ENCODE measurements at places on chromosomes 13 and 19.

- no peak for DNase-seq
Measured at GRCh38 chr19:2782329-2782935, 641 bp downstream of the SGTA start.

- no peak for DNase-seq
Measured at GRCh38 chr19:44642377-44642776, 1.3 kb upstream of the PVR start.

DNA sequence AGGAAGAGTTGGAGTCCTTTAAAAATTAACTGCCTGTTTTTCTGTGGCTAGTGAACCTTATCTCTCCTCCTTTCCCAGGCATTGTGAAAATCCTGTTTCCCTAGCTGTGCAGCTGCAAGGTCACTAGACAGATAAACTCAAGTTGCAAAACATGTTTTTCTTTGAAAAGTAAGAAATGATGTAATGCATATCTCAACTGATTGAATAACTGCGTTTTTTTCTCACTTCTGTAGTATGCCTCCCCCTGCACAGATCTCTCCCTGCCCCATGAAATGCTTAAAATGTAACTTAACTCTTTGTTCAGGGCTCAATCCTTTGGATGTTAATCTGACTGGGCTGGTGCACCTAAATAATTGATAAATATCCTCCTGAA lies 27.7 kb upstream of the CYSLTR2 start:
- DNase-seq, result peak; percentile 32

DNA sequence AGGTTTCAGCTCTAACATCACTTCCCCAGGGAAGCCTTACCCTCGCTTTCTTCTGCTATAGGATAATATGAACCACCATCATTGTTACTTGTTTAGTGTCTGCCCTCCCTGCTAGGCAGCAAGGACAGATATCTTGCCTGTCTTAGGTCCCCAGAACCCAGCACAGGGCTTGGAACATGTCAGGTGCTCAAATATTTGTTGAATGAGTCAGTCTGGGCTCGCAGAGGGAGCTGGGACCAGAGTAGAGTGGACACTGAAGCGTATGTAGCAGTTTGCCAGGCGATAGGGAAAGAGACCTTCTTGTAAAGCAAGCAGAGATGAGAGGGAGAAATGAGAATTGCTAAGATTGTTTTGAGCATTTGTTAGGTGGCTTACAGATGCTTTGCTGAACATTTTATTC lies 11.7 kb downstream of the BCKDHA start:
- DNase-seq, result peak; percentile 80

- DNase-seq, result peak; percentile 76
Measured at GRCh38 chr19:18023622-18024251, 15.8 kb downstream of the ARRDC2 start.

DNA sequence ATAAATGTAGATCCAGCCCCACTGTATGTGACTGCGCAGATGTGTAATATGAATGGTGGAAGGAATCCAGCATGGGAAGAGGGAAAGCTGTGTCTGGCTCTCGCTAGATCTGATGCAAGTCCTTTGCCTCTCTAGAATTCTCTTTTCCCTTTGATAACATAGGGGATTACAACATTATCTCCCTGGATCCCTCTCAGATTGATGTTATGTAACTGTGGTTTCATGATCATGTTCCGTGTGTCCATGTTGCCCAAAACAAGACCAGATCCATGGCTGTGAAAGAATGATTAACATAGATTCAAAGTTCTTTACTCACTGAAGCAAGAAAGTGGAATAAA lies 184.0 kb upstream of the UBL3 start:
- no peak for DNase-seq

- DNase-seq, result no peak
Measured at GRCh38 chr13:44271031-44271455, 102.6 kb upstream of the SERP2 start.

DNA sequence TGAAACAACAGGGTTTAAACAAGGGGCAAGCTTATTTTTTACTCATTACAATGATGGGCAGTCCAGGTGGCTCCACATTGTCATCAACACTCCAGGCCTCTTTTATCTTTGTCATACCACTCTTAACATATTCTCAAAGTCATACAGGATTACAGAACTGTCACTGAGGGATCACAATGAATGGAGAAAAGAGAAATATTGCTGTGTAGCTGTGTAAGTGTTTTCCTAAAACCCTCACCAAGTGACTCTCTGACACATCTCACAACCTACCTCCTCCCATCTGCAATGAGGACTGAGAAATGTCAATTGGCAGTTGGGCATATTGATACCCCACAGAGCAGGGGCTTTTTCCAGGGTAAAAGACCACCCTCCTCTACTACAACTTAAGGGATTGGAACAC lies 562.1 kb downstream of the TBC1D4 start:
- DNase-seq, result no peak

DNA sequence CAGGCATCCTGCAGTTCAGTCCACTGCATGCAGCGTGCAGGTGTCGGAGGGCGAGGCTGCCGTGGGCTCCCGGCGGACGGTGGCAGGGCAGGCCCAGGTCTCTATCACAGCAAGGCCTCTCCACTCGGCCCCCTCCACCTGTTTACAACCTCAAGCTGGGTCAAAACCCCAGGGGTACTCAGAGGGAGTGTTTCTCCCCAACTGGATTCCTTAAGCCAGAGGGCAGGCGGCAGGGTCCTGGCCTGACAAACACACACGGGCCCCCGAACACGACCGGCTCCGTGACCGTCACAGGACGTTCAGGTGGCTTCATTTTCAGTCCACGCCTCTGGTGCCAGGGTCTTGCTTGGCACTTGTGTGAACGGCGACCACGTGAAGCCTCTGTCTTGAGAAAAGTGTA lies 23.5 kb downstream of the RASA3 start:
- DNase-seq, result peak; percentile 52

DNA sequence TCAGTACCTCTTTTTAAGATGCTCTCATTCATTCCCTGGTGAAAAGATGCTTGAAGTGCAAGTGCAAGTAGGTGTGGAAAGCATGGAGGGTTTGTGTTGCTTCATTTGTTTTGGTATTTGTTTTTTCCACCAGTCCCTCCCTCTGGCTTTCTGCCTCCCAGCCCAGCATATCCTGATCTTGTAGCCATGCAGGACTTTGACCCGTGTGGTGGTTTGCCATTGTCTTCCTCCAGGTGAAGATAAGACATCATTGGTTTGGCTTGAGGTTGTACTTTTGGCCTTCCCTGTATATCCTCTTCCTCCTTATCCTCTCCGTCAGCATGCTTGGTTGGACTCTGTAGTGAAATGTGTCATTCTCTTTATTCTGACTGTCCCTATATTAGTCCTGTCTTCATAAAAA lies 9.1 kb downstream of the SPINT2 start:
- peak; percentile 62 for DNase-seq

DNA sequence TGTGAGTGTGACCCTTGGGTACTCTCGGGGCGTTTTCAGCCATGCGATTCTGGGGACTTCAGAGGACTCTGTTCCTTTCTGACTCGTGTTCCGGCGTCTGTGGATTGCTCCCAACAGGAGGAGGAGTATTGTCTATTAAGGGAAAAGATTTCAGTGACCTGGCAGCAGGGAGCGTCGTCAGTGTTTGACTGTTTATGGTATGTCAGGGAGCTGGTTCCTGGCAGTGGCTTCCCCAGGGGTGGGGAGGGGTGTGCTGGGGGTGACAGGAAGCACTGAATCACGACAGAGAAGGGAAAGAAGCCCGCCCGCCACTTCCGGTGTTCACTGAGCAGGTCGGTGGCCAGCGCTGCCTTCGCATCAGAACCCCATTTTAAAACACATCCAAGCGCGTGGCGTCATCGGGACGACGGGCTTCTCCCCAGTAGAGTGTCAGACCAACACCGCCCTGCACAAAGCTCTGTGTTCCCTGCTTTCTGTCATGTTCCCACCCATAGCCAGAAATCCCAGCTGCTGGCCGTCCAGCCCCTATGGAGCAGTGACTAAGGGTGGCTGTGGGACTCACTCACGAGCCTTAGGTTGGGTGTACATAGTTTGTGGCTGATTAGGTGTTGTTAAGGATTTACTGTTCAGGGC lies 33.8 kb downstream of the COL4A2 start:
- no peak for DNase-seq

GRCh38 chr19:18895824-18896341 lies at the start of gene CERS1:
Gene CERS1 (minus strand): TSS chr19:18896158. CDS start chr19:18896072, 86 bp downstream.
- no peak for DNase-seq

DNA sequence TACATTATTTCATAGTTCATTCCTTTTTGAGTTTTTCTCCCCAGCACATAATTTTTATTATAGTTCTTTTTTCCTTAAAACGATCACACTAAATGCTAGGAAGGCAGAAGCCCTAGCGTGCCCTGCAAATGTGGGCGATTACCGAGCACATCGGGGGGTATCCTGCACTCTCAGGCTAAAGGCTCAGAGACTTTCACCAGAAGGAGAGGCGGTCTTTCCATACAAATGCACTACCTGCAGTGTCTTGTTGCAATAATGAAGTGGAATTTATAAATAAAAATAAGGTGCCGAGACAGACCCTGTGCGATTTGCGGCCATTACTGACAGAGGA lies 29.3 kb upstream of the SPACA7 start:
- no peak for DNase-seq

- DNase-seq, result no peak
Measured at GRCh38 chr19:16134510-16134909, 9.0 kb upstream of the HSH2D start.

GRCh38 chr13:91813253-91813652 lies 414.8 kb downstream of the GPC5 start:
- DNase-seq, result no peak

DNA sequence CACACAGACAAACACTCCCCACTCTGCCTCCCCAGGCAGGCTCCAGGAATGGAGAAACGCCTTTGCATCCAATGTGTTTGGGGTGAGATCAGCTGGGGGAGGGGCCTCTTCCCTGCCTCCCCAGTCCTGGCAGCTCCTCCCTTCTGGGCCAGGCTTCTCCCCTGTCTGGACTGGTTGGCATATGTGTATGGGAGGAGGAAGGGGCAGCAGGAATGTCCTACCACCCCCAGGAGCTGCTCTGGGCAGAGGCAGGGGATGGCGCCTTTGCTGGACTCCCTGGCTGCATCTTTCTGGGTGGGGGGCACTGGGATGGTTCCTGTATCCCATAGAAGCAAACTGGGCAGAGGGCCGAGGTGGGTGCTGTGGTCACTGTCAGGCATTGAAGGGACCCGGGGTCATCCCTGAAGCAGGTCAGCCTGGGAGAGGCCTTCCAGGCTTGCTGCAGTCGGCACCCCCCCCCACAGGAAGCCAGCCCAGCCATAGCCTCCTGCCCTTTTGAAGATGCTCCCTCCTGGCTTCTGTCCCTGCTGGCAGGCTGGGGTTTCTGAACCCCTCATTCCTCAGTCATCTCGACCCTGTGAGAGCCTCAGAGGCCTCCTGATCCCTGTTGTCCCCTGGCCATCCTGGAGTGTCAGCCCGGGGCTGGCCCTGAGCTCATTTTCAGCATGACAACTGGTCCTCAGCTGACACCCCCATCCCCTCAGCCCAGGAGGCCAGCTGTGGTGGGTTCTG lies 21.2 kb upstream of the SLC7A10 start:
- no peak for DNase-seq

DNA sequence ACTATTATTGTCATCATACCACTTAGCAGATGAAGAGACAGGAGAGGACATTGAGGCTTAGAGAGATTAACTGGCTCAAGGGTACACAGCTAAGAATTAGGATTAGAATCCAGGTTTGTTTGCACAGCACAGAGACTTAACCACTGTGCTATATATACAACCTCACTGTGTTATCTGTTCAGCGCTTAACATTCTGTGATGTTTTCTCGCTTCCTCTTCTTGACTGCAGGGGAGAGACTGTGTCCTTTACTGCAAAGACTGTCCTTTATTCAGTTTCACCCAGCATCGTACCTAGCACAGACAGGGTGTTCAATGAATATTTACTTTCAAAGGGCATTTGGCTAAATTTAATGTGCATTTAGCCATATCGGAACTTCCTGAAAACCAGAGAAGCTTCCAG lies 54.9 kb upstream of the PCDH8 start:
- DNase-seq, result no peak

DNA sequence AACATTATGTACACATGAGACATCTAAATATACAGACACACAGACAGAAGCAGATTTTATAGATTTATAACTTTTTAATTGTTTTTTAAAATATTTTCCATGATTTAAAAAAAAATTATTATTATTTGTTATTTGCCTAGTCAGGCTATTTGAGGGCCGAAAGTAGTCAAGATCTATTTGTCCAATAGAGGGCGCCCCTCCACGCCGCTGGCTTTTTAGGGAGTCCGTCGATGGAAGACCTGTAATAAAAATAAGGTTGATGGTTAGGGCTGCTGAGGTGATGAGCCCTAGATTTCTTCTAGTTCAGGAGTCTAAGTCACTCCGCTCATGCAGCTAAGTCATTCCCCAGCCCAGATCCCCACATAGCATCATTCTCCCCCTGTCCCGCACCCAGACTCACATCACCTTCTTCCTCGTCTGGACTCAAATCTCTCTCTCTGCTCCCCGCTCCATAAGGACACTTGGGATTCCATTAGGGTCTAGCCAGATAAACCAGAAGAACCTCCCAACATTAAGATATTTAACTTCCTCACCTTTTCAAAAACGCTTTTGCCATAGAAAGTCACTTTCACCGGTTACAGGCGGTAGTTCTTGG lies 33.9 kb upstream of the CEACAM21 start:
- no peak for DNase-seq

DNA sequence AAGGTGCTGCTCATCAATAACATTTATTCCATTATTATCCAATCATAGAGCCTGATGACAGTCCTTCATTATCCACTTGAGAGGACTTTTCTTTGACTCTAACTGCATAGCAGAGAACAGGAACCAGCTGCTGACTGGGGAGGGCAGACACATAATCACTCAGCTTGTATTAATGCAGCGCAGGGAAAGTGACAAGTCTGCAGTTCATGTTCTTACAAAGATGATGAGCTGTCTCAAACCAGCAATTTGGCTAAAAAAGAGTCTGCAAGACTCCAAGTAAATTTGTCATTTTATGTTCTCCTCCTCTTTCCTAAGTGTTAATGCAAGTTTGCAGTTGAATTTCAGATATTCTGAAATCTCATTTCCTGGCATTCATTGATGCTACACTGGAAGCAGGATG lies 40.0 kb upstream of the CBY2 start:
- DNase-seq, result no peak

- DNase-seq, result no peak
Measured at GRCh38 chr19:45793876-45794275, 1.2 kb upstream of the DMWD start.

DNA sequence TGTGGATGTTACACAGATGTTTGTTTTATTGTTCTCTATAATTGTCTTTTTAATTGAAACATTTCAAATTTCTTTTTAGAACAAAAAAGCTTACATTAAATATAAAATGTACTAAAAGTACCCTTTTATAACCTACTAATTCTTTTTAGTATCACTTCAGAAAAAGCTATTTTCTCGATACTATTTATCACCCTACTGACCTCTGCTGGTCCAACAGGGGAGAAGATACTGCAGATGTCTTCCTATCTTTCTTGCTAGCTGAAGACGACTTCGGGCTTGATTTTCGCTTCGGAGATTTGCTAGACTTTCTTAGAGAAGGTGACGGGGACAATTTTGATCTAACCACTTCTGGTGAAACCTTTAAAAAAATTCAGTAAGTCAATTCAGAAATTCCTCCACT lies 42.4 kb downstream of the ZC3H13 start:
- no peak for DNase-seq

GRCh38 chr19:29371251-29372090 lies 154.3 kb upstream of the VSTM2B start:
- no peak for DNase-seq

All from pancreas (tissue), 10 donors.